Prostate gland (tissue), 2 donors: ENCODE measurements at places on chromosomes 7 and 10.
A peak's percentile ranks its signal among the peaks of the same experiment; 100 is the strongest.

GRCh38 chr10:125101049-125101448 is 59.3 kb downstream of the CTBP2 start:
- no peak for DNase-seq
- H3K36me3 ChIP-seq = no peaks in the 10 kb centered on the region
- no peak overlapping the region for H3K27ac ChIP-seq

- no peak overlapping the region for H3K4me3 ChIP-seq
- no peaks in the 10 kb centered on the region for H3K4me1 ChIP-seq
- DNase-seq = no peak
- H3K36me3 ChIP-seq = no peaks in the 10 kb centered on the region
- H3K27me3 ChIP-seq = no peaks in the 10 kb centered on the region
- H3K27ac ChIP-seq = no peak overlapping the region
Measured at GRCh38 chr7:20381406-20382034, 50.8 kb downstream of the ITGB8 start.

DNA sequence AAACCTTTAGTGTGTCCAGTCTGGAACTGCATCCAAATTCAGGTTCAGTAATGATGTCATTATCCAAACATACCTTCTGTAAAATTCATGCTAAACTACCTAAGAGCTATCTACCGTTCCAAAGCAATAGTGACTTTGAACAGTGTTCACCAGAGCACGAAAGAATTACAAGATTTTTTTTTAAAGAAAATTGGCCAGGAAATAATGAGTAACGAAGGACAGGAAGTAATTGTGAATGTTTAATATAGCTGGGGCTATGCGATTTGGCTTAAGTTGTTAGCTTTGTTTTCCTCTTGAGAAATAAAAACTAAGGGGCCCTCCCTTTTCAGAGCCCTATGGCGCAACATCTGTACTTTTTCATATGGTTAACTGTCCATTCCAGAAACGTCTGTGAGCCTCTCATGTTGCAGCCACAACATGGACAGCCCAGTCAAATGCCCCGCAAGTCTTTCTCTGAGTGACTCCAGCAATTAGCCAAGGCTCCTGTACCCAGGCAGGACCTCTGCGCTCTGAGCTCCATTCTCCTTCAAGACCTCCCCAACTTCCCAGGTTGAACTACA is 694 bp upstream of the FAS start:
- H3K4me1 ChIP-seq = no peaks in the 10 kb centered on the region
- no peaks in the 10 kb centered on the region for H3K36me3 ChIP-seq
- H3K4me3 ChIP-seq = peak overlapping the region; percentile 84
- peak; percentile 66 for DNase-seq
- H3K27ac ChIP-seq = peak overlapping the region; percentile 87
- H3K27me3 ChIP-seq = no peaks in the 10 kb centered on the region

DNA sequence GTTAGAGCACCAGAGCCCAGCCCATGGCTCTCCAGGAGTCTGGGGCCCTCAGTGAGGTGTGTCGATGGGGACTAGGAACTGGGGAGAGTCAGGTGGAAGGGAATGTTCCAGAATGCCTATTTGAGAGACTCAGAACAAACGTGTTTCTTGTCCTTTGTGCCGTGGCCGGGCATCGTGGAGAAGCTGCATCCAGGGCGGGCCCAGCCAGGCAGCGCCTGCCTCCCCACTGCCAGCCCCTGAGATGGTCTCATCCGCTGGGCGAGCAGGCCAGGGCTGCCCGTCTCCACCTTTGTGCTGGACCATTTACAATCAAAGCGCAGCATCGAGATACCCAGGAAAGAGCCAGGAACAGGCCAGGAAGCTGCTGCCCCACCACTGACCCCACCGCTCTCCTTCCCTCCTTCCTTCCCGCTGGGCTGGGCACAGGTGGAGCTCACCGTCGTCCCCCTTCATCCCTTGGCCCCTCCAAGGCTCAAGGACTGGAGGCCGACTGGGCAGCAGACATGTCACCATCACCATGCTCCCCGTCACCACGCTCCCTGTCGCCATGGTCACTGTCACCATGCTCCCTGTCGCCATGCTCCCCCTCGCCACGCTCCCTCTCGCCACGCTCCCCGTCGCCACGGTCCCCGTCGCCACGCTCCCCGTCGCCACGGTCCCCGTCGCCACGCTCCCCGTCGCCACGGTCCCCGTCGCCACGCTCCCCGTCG is 71.1 kb upstream of the ADGRA1 start:
- H3K27me3 ChIP-seq = no peaks in the 10 kb centered on the region
- no peak for DNase-seq

- H3K36me3 ChIP-seq = no peaks in the 10 kb centered on the region
- H3K27me3 ChIP-seq = no peaks in the 10 kb centered on the region
- H3K4me1 ChIP-seq = no peaks in the 10 kb centered on the region
Measured at GRCh38 chr10:64771253-64772050, 1250.3 kb downstream of the REEP3 start.

- no peaks in the 10 kb centered on the region for H3K27me3 ChIP-seq
- no peaks in the 10 kb centered on the region for H3K36me3 ChIP-seq
- no peak for DNase-seq
- H3K27ac ChIP-seq = no peak overlapping the region
Measured at GRCh38 chr10:16360425-16360824, 76.4 kb upstream of the PTER start.

DNA sequence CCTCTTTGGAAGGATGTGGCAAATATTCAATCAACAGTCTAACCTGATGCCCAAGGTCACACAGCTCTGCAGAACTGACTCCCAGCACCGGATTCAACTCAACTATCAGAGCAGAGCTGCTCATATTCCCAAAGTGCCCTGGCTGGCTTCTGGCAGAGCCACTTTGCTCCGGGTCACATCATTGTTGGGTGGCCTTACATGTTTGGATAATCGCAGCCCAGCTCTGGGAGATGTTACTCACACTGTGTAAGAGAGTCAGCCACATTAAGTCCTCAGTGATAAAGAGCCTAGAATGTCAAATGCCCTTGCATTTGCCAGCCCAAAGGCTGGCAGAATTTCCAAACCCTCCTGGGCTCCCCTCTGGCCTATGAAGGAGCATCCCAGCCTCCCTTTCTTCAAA is 79.8 kb upstream of the PDE1C start:
- no peak overlapping the region for H3K27ac ChIP-seq
- no peak overlapping the region for H3K4me3 ChIP-seq
- H3K36me3 ChIP-seq = no peaks in the 10 kb centered on the region
- DNase-seq = no peak
- no peaks in the 10 kb centered on the region for H3K27me3 ChIP-seq
- H3K4me1 ChIP-seq = no peaks in the 10 kb centered on the region

DNA sequence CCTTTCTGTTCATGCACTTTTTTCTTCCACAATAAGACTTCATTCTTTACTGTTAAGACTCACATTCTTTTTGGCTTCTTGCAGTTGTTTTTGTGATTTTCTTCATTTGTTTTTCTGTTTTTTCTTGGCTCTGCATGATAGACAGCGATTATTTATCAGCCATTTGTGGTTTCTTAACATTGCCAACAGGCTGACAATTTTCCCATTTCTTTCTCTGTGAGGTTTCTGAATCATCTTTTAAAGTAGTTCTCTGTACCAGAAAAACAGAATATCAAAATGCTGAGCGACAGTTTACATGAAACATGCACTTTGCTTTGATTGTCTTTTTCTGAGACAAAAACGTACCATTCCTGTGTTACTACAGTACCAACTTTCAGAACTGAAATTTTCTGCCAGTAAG is 334.2 kb upstream of the MAGI2 start:
- H3K4me1 ChIP-seq = no peaks in the 10 kb centered on the region
- H3K27ac ChIP-seq = no peak overlapping the region
- no peak overlapping the region for H3K4me3 ChIP-seq

DNA sequence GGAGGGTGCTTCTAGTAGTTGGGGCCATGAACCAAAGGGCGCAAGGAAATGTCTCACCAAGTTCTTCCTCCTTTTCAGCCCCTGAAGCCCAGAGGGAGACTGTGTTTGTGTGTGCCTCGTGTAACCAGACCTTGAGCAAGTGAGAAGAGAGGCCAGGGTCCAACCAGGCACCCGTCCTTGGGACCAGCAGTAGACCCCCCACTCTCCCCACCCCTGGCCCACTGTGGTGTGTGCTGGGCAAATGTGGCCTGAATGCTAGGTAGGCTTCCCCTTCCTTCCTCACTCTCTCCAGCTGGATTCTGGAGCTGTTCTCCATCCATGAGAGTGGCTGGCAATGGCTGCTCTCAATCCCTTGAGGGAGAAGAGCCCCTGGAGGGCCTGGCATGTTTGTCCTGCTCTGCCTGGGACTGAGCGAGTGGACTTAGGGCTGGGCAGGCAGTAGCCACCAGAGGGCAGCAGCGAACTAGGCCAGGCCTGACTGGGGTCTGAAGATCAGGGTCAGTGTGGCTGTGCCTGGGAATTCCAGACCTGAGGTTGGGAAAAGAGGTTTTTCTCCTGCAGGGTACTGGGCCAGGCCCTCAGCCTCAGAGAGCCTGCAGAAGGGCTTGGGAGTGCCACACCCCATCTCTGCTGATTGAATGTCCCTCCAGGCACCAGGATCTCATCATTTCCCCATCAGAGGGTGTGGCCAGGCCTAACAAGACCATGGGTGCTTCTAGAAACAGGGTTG is 12.5 kb downstream of the SFRP5 start:
- no peaks in the 10 kb centered on the region for H3K27me3 ChIP-seq
- peak; percentile 21 for DNase-seq

- no peak overlapping the region for H3K4me3 ChIP-seq
- H3K36me3 ChIP-seq = no peaks in the 10 kb centered on the region
- peaks cover 4% of the 10 kb centered on the region for H3K27me3 ChIP-seq
- DNase-seq = no peak
Measured at GRCh38 chr10:120508393-120508792, 51.4 kb downstream of the PLPP4 start.

DNA sequence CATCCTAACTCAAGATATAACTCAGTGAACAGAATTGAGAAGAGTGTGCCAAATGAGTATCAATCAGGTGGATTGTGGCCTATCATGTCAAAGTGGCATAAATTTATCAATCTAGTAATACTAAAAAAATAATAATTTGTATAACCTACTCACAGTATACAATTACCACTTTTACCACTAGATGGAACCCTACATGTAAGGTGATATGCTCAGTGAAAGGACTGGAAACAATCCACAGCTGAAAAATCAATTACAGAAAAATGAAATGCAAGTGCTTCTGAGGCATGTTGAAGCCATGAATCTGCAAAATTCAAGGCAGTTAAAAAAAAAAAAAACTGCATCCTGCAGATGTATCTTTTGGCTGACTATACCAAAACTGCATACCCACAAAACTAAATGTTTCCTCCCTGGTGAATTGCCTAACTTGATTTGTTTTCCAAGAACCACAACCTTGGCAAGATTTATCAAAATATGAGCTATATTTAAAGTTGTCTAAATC is 13.9 kb downstream of the ARHGAP19 start:
- no peaks in the 10 kb centered on the region for H3K4me1 ChIP-seq
- H3K27me3 ChIP-seq = no peaks in the 10 kb centered on the region
- no peak overlapping the region for H3K4me3 ChIP-seq
- DNase-seq = no peak

GRCh38 chr7:131625817-131626372 is 69.5 kb upstream of the PODXL start:
- H3K4me1 ChIP-seq = no peaks in the 10 kb centered on the region
- no peak overlapping the region for H3K27ac ChIP-seq
- DNase-seq = no peak
- H3K27me3 ChIP-seq = no peaks in the 10 kb centered on the region

DNA sequence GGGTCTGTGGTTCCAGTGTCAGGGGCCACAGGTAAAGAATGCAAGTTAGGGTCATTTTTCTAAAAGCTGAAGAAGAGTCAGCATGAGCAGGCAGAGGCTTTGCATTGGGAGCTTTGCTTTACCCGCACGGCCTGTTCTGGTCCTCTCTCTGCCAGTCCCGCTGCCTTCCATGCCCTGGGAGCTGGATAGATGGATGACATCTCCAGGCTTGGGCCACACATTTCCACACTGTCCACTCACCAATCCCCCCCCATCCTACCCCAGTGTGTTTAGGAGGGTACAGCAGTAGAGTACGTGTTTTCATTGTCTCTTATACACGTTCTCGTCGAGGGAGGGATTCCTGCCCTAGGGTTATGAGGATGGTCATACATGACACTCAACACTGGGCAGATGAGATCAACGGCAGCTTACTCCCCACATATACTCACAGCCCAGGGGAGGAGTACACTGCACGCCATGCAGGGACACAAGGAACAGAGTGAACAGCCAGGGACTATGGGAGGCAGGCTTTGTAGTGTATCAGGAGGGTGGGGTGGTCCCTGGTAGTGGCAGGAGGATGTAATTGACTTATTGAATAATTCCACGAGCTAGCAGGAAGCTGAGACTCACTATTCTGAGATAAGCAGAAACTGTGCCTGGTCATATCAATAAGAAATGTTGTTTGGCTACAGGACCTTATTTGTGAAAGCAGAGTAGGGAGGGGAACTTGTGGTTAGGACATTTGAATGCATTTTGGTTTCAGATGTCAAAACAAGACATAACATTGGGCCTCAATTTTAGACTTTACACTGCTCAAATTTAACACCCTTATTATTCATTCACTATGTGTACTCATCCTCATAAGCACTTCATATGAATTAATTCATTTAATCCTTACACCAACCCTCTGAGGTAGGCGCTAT is 36.6 kb downstream of the PLPP4 start:
- no peaks in the 10 kb centered on the region for H3K27me3 ChIP-seq
- H3K4me1 ChIP-seq = no peaks in the 10 kb centered on the region
- no peak for DNase-seq
- no peaks in the 10 kb centered on the region for H3K36me3 ChIP-seq
- H3K4me3 ChIP-seq = no peak overlapping the region

- peak; percentile 36 for DNase-seq
- H3K36me3 ChIP-seq = no peaks in the 10 kb centered on the region
- H3K4me1 ChIP-seq = no peaks in the 10 kb centered on the region
- H3K4me3 ChIP-seq = no peak overlapping the region
- peak overlapping the region; percentile 4 for H3K27ac ChIP-seq
Measured at GRCh38 chr10:52443419-52444388, 129.6 kb downstream of the DKK1 start.

DNA sequence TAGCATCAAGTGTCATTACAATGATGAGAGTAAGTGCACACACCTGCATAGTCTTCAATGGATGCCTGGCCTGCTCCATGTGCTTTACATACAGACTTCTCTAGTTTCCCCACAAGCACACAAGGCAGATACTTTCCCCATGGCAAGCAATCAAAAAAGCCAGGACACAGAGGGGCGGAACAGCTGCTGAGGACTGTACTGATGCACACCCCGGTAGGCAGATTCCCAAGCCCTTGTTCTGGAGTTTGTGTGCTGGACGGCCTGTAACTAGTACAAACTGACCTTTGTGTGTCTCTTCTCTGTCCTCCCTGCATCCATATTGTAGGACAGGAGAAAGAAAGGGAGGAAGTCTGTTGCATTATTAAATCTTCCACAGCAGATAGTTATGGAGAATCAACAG is 25.8 kb downstream of the UBE2D4 start:
- H3K27me3 ChIP-seq = no peaks in the 10 kb centered on the region
- H3K4me1 ChIP-seq = no peaks in the 10 kb centered on the region
- H3K27ac ChIP-seq = no peak overlapping the region
- no peak overlapping the region for H3K4me3 ChIP-seq
- no peak for DNase-seq
